Activated CD4-positive, alpha-beta T cell treated with anti-CD3 and anti-CD28 coated beads, Interleukin-10, Interleukin-2, amounts not matched to agents 100 ng/mL and 50 ng/mL, durations not matched to agents 16 hours and 8 hours (primary cell): ENCODE measurements at places on chromosomes 12 and 14.
A peak's percentile ranks its signal among the peaks of the same experiment; 100 is the strongest.

DNA sequence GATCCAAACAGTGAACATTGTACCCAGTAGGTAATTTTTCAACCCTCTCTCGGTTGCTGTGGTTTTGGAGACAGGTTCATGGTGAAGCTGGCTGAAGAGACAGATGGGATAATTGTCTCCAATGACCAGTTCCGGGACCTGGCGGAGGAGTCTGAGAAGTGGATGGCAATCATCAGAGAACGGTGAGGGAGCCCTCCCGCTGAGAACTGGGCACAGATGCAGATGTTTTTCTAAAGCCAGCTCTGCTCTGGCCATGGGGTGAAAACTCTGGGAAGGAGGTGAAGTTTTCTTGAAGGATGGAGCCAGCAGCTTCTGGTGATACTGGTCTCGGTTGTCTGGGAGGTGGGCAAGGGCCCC lies 6.2 kb downstream of the KHNYN start:
- no peak for DNase-seq

- peak; percentile 68 for DNase-seq
Measured at GRCh38 chr14:24052656-24053547, 1.1 kb downstream of the CARMIL3 start.

DNA sequence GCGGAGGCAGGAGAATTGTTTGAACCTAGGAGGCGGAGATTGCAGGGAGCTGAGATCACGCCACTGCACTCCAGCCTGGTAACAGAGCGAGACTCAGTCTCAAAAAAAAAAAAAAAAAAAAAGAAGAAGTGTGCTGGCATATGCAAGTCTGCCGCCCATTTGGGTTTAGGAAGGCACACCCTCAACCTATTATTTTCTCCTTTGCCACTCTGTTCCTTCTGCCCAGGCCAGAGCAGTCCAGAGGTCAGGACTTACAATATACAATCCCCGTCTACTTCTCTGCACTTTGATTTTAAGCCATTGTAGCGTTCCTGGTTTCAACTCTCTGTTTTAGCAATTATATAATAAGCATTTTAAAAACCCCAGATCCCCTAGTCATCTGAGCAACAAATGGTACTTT lies 39.8 kb downstream of the CATSPERB start:
- DNase-seq = no peak

GRCh38 chr12:51374361-51374760 lies 16.8 kb downstream of the GALNT6 start:
- DNase-seq = no peak

GRCh38 chr14:104925855-104926609 lies 1.4 kb downstream of the PLD4 start:
- DNase-seq = no peak

GRCh38 chr12:122182887-122183587 lies at the start of gene LRRC43:
Gene LRRC43, plus strand, starts transcription at chr12:122183123. Its CDS starts 22 bp downstream, at chr12:122183145.
- DNase-seq = no peak

- DNase-seq = peak; percentile 49
Measured at GRCh38 chr12:54394281-54394719, 9.8 kb upstream of the ZNF385A start.

DNA sequence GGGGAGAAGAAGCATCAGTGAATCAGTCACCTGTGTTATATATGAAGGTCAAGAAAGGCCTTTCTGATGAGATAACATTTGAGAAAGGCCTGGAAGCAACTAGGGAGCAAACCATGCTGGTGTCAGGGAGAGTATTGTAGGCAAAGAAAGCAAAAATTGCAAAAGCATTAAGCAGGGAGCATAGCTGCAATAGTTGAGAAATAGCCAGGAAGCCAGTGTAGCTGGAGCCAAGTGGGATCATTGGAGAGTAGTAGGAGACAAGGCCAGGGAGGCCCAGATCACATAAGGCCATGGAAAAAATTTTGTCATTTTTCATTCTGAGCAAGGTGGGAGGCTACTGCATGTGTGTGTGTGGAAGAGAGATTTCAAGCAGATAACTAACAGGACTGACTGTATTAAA lies 18.8 kb upstream of the MAGOHB start:
- no peak for DNase-seq
